Stimulated activated CD4-positive, alpha-beta T cell treated with anti-CD3 and anti-CD28 coated beads, Interleukin-1b, Interleukin-23, amount 100 ng/mL, for 1 hour (primary cell): ENCODE measurements at places on chromosomes 1 and 21.

DNA sequence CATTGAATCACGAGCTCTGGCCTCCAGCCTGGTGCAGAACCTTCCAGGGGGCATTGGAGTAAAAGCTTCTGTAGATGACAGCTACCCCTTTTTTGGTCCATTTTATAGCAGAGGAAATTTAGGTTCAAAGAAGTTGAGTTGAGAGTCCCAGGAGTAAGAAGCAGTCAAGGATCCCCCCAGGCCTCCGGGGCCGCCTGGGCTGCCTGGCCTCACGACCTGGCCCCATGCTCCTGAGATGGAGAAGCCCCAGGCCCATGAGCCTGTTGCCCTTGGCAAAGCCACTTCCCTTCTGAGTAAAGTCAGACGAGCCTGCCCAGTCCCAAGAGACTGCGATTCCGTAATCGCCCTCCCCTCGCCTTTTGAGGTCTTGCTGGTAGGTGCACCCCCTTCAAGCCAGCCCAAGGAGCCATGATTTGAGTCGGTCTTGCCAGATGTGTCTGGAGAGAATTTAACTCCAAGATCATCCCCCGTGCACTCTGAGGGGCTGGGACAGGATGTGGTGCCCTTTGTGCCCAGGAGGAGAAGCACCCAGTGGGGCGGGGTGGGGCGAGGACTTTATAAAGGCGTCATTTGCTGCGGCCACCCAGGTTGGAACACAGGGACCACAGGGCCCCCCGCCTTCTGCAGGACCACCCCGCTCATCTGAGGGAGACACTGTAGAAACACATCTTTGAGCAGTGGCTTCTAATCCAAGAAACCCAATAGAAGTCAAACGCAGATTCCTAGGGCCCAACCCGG is 30.1 kb downstream of the PDE9A start:
- DNase-seq: no peak

DNA sequence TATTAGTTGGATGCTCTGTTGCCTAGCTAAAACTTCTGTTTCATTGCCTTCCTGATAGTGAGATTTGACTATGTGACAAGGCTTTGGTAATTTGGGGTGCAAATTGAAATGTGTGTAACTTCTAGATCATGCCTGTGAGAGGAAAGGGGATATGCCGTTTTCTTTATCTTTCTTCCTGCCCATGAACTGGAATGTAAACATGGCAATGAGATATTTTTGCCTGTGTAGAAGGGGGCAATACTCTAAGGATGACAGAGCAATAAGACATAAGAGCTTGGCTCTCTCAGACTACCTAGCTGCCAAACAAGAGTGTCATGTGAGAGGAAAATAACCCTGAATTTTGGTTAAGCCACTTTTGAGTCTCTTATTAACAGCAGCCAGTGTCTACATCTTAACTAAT is 49.7 kb downstream of the RAP1A start:
- DNase-seq: no peak

GRCh38 chr1:30928789-30929134 is 20.2 kb upstream of the SDC3 start:
- no peak for DNase-seq

- no peak for DNase-seq
These were observed 1266.0 kb upstream of the ADGRL4 start for GRCh38 chr1:80272495-80272894.

- DNase-seq: no peak
These were observed 134.2 kb downstream of the TLR5 start for GRCh38 chr1:223008808-223009207.
